ENCODE measurements at places on chromosomes 2 and 18.

DNA sequence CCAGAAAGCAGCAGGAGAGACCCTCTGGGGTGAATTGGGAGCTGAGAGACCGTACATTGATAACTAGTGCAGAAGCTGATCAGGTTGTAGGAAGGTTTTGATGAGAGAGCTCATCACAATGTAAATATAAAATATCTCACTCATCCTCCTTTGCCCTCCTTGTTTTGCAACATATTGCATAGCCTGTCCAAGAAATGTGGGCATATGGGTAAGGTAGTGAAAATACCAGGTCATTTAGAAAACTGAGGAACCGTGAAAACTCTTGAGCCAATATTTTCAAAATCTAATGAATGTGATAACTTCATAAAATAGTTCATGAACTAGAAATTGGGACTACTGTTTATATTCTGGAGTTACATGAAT is 31.4 kb downstream of the C18orf54 start:
- no peak for DNase-seq

DNA sequence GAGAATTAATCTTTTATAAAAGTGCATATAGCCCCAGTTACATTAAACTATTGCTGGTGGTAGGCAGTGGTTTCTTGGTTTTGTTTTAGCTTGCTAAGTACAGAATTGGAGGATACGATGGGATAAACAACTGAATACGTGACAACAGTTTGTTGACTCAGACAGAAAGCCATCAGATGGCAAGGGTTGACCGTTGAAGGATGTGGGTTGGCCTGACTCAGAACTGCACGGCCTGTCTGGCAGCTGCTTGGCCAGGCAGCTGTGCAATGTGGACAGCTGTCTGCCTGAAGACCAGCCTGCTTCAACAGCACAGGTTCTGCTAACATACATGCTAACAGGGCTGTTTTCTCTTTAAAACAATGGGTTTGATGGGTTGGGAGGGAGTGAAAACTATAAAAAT is 46.6 kb downstream of the PRKRA start:
- DNase-seq, result peak; percentile 43

GRCh38 chr18:35750929-35751328 is 169.4 kb downstream of the GALNT1 start:
- no peak for DNase-seq

- DNase-seq, result peak; percentile 78
Observed at GRCh38 chr2:20135631-20136050, 84.2 kb upstream of the LAPTM4A start.

DNA sequence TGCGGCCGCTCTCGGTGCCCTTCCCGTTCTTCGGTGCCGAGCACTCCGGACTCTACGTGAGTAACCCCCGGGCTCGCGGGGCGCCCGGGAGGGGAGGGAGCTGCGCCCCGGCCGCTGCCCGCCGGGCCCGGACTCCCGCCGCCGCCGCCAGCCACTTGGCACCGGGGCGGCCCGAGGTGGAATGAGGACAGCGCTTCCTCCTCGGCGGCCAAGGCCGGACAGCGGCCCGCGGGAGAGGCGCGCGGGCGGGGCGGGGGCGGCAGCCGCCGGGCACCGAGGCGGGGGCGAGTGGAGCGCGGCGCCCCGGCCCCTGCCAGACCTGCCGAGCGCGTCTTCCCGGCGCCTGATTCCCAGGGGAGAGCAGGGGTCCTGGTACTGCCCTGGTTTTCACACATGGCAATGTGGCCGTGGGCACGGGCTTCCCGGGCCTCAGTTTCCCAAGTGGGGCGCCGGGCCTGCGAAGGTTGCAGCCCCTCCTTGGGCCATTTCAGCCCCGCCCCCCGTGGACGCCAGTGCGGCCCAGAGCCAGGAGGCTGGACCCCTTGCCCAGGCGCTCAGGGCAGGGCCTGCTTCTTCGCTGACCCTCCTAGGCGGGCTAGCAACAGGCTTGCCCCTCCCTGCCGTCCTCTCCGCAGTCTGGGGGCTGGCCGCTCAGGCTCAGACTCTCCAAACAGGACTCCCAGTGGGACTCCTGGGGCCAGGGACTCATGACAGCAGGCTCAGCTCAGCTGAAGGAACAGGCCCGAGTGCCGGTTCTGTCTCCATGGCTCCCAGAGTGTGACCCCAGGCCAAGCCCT is 775 bp downstream of the SNED1 start:
- peak; percentile 24 for DNase-seq

DNA sequence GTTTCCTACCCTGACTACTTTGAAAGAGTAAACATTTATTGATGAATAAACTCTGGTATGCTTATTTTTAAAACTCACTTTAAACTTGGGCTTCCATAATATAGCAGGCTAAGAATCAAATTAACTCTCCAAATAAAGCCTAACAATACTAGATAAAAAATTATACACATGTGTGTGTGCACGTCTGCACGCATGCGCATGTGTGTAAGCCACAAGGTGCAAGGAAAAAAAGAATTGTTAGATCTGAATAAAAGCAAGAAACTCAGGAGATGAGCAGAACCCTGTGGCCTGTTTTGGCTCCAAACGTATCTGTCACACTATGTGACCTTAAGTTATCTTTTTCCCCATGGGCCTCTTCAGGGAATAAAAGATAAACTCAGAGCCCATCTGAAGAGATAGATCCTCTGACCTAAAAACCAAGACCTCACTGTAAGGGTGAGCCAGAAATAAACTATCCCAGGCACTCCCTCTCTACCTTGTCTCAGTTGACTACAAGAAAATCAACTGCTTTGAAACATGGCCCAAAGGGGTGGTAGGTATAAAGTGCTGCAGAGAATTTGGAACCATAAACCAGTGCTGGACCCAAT is 6.3 kb downstream of the HDHD2 start:
- no peak for DNase-seq

DNA sequence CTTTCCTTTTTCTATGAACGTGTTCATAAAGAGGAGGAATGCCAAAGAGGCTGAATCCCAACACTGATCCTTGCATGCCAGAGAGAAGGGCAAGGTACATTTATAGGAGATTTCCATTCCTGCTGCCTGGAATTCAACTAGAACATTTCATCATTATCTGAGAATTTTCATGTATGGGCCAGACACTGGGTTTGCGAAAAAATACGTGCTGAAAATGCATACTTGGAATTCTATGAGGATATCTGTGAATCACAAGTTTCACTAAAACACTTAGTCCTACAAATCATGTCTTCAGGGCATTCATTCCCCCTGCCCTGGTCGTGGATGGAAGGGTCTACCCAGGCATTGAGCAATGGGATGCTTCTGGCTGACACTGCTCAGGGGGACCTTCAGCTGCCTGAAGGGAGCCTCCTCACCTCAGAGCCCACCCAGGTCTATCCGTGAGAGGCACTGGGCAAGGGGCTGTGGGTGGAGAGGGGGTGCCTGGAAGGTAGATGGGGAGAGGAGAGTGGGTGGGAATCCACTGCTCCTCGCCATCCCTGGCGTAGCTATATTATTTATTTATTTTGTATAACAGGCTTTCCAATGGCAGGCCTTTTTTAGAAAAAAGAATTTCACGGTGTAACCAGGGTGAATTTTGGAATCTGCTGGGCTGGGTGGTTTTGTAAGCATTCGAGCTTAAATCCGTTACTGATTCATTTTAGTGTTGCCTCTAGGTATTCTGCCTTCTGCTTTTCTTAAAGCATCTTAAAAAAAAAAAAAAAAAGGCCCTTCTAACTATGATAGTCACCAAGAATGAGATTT is 560.6 kb upstream of the ID2 start:
- DNase-seq, result no peak

DNA sequence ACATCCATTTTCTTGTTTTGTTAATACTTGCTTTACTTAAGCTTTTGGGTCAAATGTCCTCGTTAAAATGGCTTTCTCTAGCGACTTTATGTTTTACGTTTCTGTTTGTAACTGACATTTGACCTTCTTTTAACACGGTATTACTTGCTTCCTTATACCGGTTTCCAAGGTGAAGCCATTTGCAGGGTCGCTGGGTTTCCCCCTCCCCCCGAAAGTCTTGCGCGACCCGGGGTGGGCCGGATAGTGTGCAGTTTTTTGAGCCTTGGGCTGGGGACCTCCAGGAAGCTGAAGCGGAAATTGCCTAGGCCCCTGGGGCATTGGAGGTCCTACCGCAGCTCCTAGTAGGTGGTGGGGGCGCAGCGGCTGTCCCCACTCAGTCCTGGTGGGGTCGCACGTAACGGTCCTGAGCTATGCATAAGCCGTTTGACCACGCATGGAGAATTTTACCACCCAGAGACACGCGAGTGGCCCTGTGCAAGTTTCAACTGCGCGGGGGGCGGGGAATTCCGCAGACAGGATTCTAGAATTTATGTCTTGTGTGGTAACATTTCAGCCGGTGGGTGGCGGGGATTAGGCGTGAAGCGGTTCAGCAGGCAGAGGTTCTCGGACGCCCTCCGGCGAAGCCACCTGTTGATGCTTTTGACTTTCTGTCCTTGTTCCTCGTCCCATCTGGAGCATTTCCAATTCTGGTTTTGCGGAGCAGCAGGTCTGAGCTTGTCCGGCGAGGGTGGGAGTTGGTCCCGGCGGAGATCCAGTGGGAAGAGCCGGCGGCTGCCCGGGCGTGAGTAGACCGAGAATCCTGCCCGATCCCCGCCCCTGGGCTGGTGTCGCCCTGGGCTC is 2.4 kb downstream of the CFLAR start:
- DNase-seq, result peak; percentile 92

GRCh38 chr2:177072090-177072489 is 140.5 kb upstream of the HNRNPA3 start:
- no peak for DNase-seq

- DNase-seq, result peak; percentile 5
Observed at GRCh38 chr18:58456625-58457024, 172.3 kb downstream of the ALPK2 start.

DNA sequence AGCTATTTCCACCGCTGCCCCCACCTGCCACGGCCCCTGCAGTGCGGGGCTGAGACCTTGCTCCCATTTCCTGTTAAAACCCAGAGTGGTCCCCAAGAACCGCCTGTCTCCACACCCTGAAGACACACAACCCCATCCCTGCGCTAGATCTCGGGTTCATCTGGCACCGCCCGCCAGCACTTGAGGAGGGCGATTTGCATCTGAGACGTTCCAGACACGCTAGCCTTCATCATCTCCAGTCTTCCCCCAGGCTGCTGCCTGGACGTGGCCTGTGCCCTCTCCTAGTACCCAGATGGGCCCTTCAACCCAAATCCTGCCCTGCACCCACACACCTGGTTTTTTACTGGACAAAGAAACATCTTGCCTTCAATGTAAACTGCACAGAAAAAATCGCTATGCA is 49.8 kb downstream of the SLC66A2 start:
- DNase-seq, result no peak

GRCh38 chr2:46866770-46867246 is 48.8 kb downstream of the MCFD2 start:
- DNase-seq, result no peak

DNA sequence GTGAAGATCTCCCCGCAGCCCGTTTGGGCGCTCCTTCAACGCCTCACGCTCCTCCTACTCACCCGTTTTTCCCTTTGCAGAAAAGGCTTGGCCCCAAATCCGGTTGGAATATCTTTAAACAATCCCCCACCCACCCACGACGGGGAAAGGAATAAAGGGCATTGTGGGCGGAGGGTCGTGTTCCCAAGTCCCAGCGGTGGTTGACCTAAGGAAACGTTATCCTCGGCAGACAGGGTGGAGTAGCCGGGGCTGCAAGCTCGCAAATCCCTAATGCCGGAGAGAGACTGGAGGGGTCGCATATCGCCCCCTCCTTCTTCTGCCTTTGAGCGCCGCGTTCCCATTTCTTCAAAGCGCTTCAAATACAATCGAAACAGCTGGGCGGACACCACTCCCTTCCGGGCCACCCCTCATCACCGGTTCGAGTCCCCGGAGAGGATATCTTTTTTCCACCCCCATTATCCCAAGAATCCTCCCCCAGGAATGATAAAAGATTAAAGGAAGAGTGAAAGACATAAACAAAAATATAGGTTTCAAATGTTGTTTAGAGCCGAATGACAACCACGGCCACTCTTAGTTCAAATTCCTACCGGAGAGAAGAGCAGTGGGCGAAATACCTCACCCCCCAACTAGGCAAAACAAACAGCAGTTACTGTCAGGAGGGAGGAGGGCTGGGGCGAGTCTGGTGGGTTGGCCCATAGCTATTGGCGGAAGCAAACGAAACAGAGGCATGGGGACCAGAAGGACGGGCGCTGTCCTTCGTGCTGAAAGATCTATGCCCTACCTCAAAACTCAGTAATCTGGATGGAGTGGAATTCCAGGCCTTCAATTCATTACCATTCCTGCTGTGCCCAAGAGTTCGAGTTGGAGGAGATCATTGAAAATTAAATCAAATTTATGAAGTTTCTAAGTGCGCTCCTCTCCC is 2.8 kb upstream of the GAD1 start:
- peak; percentile 37 for DNase-seq

DNA sequence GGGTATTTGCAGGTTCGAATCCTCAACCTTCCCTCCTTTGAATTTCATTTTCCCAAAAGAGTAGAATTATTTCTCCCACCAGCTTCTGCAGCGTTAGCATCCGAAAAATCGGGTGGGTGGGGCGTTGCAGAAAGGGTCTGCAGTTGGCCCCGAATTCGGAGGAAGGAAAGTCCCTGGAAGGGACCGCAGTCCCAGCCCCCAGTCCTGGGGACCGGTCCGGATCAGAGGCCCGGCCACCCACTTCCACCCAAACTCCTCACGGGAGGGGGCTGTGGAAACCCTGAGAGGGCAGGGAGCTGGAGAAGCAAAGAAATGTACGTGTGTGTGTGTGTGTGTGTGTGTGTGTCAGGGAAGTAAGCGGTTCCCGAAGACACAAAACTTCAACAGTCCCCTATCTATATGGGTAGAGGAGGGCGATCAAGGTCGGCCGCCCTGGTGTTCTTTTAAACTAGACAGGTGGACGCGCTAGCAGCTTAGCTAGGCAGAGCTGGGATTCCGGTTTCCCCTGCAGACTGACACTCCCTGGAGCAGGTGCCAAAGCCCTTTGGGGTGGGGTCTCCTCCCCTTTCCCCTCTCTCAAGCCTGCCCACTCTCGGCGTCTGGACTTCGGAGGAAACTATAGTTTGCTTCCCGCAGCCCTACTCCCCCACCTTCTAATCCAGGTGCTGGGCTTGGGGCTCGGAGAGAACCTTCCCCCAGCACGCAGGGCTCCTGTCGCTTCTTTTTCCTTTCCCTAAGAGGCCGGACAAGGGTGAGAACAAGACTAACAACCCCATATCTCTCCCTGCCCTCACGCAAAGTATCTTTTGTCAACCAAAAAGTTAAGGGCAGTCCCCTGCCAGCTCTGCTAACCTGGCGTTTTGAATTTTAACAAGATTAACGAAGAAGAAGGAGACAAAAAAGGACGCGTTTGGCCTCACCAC is 4.8 kb upstream of the ONECUT2 start:
- no peak for DNase-seq

DNA sequence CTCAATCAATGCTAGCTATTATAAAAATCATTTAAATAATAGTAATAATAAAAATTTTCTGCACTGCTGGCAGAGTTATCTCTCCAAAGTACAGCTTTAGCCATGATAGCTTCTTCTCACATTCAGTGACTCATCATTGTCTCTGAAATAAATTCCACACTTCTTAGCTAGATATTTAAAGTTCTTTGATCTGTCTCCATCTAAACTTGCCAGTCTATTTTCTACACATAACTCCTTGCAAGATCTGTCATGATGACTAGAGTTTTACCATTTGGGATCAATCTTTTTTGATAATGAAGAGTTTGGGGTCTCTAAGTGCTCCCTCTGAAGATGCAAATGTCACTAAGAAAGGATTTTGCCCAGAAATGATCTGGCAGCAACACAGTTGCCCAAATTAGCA is 155.4 kb upstream of the LHCGR start:
- DNase-seq, result no peak

Data from suppressor macrophage treated with lipopolysaccharide for 4 hours (primary cell).